ENCODE measurements at places on chromosomes 2 and 18. TPM values are rescaled to one million over a fixed set of nuclear protein-coding genes. Genes with fewer than 3 reads are reported as not detected.

Gene GALNT14
- not detected for total RNA-seq

Gene LYPD1
- total RNA-seq = not detected

Gene CRACDL
- total RNA-seq = 0.29 TPM

Gene CDCA7
- 3.1 TPM for total RNA-seq

Gene CCDC93
- 51.6 TPM for total RNA-seq

Gene C2orf49
- 18.1 TPM for total RNA-seq

Gene GALNT3
- total RNA-seq = 7.7 TPM

Gene C2orf80
- not detected for total RNA-seq

Gene PAX8
- 0.21 TPM for total RNA-seq

Data from T-helper 17 cell (primary cell).